ENCODE measurements at places on chromosomes 7 and 10.

GRCh38 chr7:55965100-55965470 is 700 bp downstream of the NIPSNAP2 start:
- no peak for DNase-seq

DNA sequence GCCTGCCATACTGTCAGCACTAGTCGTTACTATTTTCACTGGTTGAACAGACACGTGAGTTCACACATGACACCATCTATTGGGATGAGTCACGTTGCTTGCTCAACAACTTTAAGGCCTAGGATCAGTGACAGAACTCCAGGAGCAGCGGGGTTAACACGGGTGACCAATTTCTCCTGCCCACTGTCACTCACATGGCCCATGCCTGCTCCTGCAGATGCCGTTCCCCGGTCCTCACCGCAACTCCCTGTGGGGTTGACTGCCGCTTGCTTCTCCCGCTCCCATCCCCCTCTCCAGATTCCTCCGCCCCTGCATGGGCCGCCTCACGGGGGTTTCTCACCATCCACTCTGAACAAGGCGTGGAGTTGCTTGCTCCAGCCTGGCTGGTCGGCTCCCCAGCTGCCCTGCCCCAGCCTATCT is 128.2 kb downstream of the TAX1BP1 start:
- peak; percentile 60 for DNase-seq

DNA sequence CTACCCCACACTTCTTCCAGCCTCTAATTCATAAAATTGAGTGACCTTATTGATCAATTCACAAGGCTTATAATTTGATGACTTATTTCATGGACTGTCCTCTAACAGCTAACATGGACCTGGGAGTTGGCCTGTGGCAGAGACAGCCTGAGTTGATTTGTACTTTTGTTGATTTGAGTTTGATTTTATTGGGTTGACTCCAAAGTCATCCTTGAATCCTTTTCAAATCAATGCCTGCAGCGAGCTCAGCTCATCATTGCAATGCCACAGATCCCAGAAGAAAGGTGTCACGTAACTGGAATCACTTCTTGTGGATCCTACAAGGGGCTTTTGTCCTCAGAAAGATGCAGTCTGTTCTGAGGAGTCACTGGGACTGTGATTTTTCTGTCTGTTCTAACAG is 138.0 kb downstream of the CAMK1D start:
- no peak for DNase-seq

DNA sequence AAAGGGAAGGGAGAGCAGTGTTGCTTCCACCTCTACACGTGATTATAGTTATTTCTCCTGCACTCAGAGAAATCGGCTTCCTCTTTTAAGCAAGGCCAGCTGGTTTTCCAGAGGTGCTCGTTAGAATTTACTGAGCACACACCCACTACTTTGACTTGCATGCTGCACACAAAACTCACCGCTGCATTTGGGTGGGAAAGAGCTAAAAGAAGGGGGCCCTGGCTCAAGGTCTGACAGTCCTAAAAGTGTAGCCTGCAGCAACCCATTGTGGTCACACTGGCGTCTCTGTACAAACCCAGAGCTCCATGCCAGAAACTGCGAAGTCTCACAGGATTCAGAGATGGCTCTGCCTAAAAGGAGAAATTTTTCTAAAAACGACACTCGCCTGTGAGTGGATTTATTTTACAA is 133.7 kb downstream of the SLC25A13 start:
- peak; percentile 8 for DNase-seq

- no peak for DNase-seq
Measured at GRCh38 chr10:11548768-11549099, 62.7 kb downstream of the USP6NL start.

- no peak for DNase-seq
Measured at GRCh38 chr10:8189458-8189857, 135.0 kb downstream of the GATA3 start.

DNA sequence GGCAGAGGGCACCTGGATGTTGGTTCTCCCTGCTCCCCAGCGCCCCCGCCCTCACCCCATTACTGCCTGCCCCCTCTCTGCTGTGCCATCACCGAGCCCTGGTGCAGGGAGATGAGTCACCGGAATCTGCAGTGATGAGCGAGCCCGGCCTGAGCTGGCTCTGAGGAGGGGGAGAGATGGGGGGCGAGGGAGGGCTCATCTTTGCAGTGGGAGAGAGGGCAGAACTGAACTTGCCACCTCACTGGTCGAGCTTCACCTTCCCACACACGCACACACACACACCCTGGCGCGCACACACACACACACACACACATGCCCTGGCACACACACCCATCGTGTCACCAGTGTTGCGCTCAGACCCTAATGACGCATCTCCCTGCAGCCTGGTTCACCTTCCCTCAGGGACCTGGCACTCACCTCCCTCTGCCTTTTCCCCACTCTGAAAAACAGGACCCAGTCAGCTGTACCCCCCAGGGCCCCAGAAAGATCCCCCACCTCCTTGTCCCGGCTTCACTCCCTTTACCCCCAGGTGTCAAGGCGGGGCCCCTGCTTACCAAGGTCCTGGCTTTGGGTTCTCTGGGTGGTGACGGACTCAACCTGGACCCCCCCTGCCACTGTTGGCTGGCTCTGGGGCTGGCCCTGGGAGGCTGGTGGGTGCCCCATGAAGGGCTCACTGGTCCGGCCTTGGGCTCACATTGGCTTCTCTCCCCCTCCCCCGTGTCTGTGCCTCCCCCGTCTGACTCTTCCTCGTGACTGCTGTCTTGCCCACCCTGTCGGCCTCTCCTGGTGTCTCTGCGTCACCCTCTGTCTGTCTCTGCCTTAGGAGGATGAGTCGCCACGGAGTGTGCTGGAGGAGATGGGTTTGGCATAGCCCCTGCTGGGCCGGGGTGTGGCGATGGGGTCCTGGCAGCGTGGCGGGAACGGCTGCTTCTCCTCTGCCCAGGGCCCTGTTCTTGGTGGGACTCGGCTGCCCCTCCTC is 5.4 kb downstream of the VGF start:
- peak; percentile 61 for DNase-seq

DNA sequence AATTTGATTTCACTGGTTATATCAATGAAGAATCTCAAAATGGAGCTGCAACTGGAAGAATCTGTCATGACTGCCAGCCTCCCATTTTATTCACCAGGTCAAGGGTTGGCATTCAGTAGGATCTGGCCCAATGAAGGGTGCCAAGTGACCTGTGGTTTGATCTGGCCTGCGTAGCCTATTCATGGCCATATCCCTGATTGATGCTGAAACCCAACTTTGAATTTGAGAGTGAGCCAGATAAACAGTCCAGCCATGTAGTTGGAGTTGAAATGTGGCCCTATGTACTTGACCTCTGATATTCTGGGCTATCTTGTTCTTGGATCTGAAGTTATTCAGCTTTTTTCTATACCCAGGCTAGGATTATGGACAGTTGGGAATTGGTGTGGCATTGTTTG is 1.5 kb downstream of the MKLN1 start:
- no peak for DNase-seq

DNA sequence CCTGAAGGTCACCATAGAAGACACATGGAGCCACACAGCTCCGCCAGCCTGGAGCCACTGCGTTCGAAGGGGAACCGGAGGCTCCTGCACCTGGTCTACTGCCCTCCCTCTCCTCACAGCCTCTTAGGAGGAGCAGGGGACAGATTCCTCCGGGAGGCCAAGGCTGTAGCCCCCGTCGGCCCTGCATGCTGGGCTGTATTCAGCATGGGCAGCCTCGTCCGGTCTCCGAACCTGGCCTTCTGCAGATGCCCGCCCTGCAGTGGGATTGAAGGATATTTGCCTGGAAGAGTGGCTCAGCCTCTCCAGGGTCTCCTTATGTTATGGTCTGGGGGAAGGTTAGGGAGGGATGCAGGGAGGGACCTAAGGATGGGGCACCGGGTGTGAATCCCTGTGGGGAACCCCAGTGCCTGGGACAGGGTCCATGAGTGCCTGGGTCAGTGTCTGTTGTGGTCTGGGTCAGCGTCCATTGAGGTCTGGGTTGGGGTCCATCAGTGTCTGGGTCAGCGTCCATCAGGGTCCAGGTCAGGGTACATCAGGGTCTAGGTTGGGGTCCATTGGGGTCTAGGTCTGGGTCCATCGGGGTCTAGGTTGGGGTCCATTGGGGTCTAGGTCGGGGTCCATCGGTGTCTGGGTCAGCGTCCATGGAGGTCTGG is 13.0 kb upstream of the SCART1 start:
- no peak for DNase-seq

DNA sequence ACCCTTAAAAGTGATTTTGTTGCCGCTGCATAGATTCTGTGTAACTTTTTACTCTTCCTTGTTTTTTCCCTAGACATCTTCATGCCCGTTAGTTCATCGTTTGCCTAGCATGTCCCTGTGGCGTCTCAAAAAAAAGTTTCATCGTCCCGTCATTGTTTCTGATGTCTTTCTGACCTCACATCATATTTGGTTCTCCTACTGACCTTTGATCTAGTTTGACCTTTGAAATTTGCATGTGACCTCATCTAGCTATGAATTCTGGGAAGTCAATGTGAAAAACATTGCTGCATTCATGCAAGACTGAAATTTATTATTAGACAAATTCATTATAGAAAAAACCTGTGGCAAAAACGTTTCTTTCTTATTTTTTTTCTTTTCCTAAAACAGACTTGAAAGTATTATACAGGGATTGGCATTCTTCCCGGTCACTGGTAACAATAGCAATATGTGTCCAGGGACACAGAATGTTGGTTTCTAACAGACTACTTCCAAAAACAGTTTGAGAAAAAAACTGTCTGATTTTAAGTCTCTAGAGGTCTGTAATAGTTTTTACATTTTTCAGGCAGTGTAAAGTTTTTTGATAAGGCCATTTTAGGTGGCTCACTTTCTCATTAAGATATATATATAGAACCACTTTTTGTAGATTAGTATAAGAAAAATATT is 280.9 kb downstream of the USP6NL start:
- DNase-seq, result peak; percentile 53

DNA sequence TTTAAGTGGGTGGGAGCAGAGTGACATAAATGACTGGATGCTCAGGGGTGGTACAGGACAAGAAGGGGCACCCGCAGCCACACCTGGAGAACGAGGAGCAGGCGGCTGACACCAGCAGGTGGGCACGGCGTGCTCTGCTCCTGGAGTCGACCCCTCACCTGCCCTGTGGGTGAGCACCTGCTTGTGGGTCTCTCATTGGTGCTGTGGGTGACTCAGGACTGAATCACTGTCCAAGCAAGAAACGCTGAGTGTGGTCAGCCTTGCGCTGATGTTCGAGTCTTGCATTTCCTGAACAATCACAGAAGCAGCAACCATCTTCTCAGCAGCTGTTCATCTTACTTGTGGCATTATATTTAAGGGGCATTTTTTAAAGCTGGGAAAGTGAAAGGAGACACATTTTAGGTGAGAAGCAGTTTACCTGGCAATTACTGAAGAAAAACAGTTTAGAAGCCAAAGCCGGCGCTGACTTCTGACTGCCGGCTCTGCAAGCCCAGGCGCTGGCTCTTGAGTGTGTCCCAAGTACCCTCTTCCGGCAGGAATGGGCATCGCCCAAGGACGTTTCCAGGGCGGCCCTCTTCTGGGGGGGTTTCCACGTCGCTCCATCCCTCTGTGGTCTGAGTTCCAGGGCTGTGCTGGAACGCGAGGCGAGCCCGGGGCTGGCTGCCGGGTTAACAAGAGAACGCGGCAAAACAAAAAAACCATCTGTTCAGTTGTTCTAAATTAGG is 145.2 kb upstream of the PFKP start:
- DNase-seq, result no peak

GRCh38 chr7:11648101-11648500 is 183.9 kb downstream of the THSD7A start:
- DNase-seq, result no peak

GRCh38 chr7:151808400-151809145 is 68.3 kb downstream of the PRKAG2 start:
- DNase-seq, result peak; percentile 14

- no peak for DNase-seq
Measured at GRCh38 chr10:59072038-59072437, 104.4 kb upstream of the PHYHIPL start.

DNA sequence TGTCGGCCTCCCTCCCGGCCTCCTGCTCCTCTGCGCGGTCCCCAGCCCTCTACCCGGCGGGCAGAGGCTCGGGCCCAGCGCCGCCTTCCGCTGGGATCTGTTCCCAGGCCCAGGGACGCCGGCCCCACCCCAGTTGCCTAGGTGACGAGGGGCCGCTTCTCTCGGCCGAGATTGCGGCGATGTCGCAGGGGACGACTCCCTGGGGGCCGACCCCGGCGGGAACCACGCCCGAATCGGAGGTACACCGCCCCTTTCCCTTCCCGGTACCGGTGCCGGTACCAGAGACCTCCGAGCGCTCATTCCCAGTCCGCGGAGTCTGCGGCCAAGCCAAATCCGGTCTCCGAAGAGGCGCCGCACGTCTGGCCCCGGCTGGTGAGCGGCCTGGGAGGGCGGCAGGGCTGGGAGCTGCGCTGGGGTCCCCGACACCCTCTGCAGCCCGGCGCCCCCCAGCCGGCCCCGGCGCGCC is at the start of gene CABCOCO1:
TSS of gene CABCOCO1 (plus strand) at position 136 of the 466 bp plus-strand sequence. CDS start at position 180, 44 bp downstream.
- peak; percentile 75 for DNase-seq

GRCh38 chr7:26265065-26265464 is 26.6 kb upstream of the SNX10 start:
- no peak for DNase-seq

- DNase-seq, result no peak
Measured at GRCh38 chr7:54076616-54077015, 465.6 kb upstream of the VSTM2A start.

DNA sequence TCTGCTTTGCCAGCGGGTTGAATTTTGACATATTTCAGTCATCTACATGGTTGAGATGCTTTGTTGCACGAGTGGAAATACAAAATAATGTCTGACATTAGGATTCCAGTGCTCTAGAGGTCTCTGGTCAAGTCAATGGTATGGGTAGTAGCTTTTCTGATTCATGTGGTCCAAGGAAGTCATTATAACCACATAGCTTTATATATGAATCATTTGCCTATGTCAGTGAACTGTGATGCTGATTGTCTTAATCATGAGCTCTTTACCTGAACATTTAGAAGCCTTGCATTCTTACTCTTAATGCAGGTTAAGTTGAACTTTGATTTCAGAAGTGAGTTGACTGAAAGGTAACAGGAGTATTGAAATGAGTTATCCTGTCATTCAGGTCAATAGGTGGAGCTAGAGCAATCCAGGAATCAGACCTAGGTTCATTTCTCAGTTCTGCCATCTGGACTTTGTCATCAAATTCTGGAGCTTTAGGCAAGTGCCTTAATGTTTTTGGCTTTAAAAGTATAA is 3.3 kb downstream of the MAPK8 start:
- peak; percentile 80 for DNase-seq

DNA sequence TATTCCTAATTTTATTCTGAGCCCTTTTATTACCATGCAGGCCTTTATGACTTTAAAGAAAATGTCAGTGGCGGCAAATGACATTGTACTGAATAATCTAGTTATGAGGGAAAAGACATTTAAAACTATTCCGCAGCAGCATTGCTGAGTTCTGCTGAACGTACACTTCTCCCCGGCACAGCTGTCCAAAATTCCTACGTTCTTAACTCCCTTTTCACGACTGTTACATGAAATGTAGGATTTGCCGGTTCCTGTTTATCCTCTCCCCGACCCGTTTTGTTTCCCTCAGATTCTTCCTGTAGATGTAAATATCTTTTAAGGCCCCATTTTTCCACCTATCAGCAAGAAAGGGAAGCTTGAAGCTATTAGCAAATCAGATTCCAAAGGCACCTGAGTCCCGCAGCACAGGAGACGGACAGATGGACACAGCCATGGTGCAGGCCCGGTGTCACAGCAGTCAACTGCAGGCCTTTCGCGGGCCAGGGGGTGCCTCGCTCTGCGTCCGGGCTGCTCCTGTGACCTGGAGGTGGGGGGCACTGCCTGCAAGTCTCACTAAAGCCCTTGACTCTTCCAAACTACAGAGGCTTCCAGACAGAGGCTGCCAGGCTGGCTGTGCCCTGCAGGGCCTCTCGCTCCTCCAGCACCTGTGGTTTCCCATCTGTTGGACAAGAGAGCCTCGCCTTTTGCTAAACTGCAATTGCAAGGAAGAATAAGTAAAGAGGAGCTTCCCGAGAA is 485.0 kb upstream of the MGMT start:
- no peak for DNase-seq
